ENCODE measurements at places on chromosomes 2 and 18.

GRCh38 chr2:118095610-118096009 lies 7.3 kb downstream of the INSIG2 start:
- DNase-seq: no peak

- DNase-seq: peak; percentile 36
These were observed 5.5 kb upstream of the SFT2D3 start for GRCh38 chr2:127695491-127696472.

DNA sequence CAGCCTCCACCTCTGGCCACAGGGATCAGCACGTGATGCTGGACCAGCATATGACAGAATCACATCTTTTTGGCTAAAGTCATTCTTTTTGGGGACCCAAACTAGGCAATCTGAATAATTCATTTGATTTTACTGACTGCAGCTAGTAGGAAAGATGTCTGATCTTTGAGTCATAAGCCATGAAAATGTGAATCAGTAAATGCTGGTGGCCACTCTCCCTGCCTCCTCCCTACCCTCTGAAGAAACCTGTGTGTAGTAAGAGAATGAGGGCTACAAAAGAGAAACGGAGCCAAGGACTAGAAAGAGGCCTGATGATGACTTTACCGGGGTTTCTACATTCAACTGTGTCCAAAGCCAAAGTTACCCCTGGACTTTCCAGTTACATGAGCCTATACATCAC lies 10.1 kb upstream of the LRPPRC start:
- no peak for DNase-seq

- no peak for DNase-seq
These were observed 905.3 kb upstream of the VRK2 start for GRCh38 chr2:57141269-57141668.

- DNase-seq: no peak
These were observed 2.9 kb downstream of the SETBP1 start for GRCh38 chr18:44683556-44683955.

- no peak for DNase-seq
These were observed 33.5 kb downstream of the ODC1 start for GRCh38 chr2:10414591-10414990.

DNA sequence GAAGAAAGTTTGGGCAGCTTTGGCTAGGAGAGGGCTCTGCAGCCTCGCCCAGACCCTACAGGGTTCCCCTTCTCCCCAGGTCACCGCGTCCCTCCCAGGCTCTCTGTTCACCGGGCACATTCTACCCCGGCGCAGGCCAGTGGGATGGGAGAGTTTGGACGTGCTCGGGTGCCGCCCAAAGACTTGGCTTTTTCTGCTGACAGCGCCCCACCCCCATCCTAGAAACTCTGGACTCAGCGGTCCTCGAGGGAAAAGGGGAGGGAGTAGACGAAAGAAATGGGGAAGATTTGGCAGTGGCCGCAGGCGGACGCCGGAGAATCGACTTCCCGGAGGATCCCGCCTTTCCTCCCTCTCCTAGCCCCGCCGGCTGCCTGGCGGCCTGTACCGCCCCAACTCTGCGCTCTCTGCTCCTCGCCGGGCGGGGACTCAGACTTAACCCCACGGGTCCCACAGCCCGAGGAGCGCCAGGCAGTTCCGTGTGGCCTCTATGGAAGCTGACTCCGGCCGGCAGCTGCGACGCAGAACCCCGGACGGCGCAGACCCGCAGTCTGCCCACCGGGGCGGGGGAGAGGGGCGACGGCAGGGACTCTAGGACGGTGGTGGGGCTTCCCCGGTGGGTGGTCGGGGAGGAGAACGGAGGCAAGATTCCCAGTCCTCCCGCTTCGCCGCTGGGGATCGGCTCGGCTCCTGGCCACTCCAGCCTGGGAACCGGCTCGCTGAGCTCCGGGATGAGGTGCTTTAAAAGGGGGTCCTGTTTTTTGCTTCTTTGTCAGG lies 863 bp upstream of the SIX2 start:
- DNase-seq: no peak

GRCh38 chr2:240514631-240515030 lies 43.2 kb downstream of the ANKMY1 start:
- DNase-seq: no peak

GRCh38 chr18:24727685-24728084 lies 267.2 kb downstream of the HRH4 start:
- no peak for DNase-seq

DNA sequence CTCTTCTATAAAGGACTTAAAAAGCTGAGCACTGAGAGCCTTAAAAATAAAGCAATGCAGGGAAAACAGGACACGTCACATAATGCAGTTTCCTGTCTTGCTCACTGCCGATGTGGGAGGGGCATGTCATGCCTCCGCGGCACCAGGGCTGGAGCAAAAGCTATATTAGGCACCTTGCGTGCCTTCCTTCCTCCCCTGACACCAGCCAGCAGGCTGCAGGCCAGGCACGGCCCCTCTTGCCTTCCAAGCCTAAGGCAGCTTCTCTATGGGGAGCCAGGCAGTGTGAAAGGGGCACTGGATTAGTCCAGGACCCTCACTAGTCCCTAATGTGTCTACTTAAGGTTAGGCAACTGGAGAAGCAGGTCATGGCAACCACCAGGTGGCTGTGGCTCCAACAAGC lies 26.3 kb downstream of the MRPL35 start:
- DNase-seq: no peak

DNA sequence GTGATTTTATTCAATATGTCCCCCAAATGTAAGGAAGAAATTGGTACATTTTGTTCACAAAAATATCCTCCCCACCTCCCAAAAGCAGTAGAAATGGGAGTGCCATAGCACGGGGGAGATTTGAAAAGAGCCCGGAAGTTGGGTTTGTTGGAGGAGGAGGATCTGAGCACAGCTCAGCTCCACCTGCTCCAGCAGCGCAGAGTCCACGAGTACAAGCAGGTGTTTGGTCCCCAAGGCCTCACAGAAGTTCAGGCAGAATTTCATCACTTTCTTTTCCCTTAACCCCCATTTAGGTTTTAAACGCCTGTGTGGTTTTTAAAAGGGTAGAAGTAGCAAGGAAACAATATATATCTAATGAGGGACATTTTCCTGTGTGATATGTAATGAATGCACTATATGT lies 56.0 kb downstream of the TRAPPC12 start:
- DNase-seq: no peak

- no peak for DNase-seq
These were observed 101.9 kb upstream of the SMIM21 start for GRCh38 chr18:75529394-75529793.

- DNase-seq: no peak
These were observed 217.7 kb downstream of the HRH4 start for GRCh38 chr18:24678107-24678506.

- DNase-seq: no peak
These were observed 233.7 kb downstream of the PRKCE start for GRCh38 chr2:45885171-45885621.

GRCh38 chr2:128413718-128414341 lies 95.2 kb upstream of the HS6ST1 start:
- DNase-seq: no peak

- DNase-seq: no peak
These were observed 70.6 kb downstream of the VWA3B start for GRCh38 chr2:98157557-98157956.

GRCh38 chr18:55119434-55119833 lies 160.2 kb upstream of the CCDC68 start:
- DNase-seq: no peak

GRCh38 chr2:196481324-196481697 lies 158.2 kb upstream of the CCDC150 start:
- DNase-seq: no peak

- DNase-seq: no peak
These were observed 151.2 kb downstream of the FMNL2 start for GRCh38 chr2:152485954-152486736.

- no peak for DNase-seq
These were observed 550.9 kb upstream of the PKDCC start for GRCh38 chr2:41496908-41497307.

DNA sequence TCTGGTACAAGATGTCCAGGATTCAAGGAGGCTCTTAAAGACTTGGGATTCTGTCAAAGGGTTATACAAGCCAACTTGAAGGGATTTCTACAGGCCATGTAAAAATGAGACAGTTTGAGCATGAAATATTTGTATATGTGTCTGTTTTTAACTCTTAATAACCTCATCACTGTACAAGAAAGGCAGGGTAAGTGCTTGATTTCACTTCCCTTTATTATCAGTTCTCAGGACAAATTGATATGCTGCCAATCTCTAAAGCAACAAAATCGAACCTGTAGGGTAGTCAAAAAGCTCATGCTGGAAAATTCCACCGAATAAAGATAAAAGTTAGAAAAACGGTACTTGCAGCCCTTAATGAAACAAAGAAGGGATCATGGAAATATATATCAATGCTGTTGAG lies 14.1 kb downstream of the COPS8 start:
- no peak for DNase-seq

DNA sequence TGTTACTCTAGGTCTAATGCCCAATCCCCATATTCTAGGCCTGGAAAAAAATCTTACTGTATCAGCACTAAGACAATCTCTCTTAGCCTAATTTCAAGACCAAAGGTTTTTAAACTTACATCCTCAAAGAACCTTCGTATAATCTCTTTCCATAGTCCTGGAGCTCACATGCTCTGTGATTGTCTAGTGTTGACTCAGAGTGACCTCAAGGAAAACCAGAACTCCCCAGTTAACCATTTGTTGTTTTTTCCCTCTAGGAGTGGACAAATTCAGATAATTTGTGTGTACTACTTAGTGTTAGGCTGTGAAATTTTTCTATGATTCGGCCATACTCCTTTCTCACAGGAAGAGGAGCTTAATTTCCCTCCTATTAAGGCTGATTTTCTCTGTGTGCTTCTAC lies 536.1 kb downstream of the SLC4A3 start:
- DNase-seq: no peak

DNA sequence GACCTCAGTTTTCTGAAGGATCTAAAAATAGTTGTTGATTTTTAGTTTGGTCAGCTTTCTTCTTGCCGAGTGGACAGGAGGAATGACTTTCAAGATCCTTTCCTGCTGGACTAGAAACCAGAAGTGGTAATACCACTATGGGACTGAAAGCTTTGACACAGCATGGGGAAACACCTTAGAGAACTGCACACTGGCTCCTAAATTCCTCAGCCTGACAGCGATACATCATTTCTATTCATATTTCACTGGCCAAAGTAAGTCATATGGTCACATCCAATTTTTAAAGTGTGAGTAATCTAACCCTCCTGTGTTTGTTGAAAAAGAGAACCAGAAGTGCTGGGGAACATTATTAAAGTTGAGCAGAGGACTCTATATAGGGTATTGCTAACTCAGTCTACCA lies 244.7 kb upstream of the MMADHC start:
- DNase-seq: no peak

DNA sequence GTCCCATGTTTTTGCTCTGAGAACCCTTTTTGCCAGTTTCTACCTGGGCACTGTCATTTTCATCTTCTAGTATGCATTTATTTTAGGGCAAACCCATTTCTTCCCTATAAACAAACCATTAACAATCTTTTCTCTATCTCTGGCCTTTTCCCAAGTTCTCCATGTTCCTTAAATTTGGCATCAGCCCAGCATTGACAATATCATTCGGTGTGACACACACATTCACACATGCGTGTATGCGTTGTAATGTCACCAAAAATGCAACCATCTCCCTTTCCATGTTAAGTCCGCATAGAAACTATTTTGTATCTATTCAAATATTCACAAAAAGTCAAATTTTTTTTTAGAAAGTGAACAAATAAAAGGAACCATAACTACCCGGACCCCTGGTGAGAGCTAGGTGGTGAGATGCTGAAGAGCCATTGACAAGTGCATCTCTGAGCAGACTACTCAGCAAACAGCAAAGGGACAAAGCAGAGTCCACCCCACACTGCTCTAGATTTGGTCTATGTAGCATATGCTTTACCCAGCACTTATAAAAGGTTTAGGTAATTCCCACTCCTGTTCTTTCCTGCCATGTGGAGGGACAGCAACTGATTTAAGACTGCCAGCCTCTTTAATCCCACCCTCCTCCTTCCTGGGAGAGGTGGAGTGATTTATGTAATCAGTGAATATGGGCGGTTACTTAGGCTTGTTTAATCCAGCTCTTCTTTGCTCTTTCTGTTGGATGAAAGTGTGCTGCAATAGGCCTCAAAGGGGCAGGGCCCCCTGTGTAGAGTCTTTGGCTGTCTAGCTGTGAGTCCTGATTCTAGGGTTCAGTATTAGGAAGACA lies 124.1 kb downstream of the METTL8 start:
- no peak for DNase-seq

- no peak for DNase-seq
These were observed 155.9 kb downstream of the WDPCP start for GRCh38 chr2:63432373-63432772.

DNA sequence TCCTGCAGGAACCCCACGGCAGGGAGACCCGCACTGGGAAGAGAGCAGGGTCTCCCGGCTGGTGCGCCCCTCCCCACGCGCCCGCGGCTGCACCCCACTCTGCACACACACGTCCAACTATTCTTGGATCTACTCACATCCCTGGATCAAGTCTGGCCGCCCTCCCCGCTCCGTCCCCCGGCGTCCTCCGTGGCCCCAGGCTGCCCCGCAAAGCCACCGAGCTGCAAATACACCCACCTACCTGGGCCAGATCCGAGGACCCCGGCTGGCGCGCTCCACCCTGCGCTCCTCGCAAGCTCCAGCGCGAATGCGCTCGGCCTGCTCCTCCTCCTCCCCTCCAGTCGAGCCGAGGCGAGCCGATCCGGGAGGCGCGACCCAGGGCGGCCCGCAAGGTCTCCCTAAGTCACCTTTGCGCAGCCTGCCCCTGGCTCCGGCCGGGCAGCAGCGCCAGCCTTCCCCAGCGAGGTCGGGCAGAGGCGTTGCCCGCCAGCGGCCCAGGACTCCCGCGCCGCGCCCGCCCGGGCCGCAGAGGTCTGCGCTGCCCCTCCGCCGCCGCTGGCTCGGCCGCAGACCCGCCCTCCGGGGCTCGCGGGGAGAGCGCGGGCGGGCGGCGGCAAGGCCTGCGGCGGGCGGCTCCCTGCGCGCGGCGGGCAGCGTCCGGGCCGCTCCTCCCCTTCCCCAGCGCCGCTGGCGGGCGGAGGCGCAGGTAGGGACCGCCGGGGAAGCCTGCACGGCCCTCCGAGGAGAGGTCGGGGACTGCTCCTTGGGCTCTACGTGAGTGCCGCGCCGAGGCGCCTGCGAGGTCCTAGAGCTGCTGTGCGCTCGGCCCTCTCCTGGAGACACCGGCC lies 126.0 kb downstream of the OSBPL1A start:
- no peak for DNase-seq

DNA sequence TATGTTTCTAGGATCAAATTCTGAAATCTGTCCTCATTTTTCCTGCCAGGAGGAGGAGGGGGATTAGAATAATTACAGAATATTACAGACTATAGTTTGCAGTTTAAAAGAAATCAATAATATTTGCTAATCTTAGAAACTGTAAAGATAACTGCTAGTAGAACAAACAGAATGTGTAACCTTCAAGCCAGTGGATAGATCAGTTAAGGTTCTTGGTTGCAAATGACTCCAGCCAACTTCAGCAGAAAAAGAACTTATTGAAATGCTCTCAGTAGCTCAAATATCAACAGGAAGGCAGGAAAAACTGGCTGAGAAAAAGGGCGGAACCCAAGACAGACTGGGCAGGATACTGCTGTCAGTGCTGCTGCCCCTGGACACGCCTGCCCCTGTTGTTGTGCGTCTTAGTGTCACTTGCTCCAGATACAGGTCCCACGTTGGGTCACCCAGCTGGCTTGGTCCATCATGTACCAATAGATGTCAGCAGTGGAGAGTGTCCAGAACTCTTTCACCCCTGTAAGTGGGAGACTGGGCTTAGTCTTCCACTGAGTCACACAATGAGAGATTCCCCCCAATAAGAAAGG lies 10.2 kb downstream of the NMUR1 start:
- DNase-seq: no peak

- DNase-seq: no peak
These were observed 72.5 kb downstream of the WDR7 start for GRCh38 chr18:56723706-56724105.

Data from stimulated activated CD8-positive, alpha-beta memory T cell treated with anti-CD3 and anti-CD28 coated beads, Interleukin-2, amount 100 ng/mL, for 1 hour (primary cell).